Substantia nigra (tissue), 51 donors: ENCODE measurements at places on chromosomes 1 and 21.

- DNase-seq: no peak
Measured at GRCh38 chr21:40531431-40532110, 315.4 kb downstream of the DSCAM start.

DNA sequence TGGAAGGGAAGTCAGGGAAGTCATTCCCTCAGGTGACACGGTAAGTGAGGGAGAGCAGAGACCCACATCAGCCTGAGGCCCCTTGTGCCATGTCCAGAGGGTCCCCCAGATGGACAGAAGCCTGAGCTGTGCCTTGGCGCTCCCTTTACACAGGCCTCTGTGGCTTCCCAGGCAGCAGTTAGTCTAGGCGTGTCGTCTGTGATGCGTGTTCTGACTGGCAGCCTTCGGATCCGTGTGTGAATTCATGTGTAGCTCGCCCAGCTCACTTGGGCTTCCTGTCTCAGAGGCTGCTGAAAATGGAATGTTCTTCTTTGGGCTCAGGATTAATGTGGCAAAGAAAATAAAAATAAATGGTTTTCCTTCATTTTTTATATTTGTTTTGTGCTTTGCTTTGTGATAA is 28.3 kb downstream of the PRMT2 start:
- DNase-seq: no peak

DNA sequence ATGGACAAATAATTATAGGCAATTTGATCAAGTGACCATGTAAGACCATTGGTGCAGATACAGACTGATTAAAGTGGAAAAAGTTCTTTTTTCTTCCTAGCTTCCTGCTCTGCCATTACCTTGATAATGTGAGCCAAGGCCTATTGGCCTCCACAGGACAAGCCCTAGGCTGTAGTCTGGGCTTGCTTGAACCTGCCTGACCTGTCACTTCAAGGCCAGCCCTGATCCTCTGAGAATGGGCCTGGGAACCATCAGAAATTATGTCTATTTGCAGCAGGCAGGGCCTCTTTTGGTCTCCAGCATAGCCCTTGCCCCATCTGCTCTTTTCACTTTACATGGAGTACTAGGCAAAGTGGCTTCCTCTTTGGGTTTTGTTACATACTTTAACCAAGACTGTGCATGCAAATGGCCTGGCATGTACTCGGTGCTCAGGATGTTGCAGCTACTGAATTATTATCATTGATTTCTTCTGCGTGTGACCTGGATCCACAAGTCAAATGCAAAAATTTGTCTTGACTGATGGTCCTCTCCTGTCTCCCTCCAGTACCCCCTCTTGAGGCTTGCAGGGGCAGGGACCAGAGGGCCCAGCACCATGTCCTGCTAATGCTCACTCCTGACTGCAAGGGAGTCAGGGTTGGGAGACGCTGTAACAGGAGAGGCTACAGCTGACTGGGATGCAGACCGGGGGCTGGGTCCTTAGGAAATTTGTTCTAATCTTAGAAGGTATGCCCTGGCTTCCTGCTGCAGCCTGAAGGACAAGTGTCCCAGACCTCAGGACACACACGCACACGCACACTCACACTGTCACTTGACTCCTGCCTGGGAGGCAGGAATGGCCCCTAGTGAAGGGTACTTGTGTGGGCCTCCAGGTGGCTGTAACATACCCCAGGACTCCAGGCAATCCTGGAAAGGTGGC is 39.4 kb downstream of the RCSD1 start:
- DNase-seq: no peak

DNA sequence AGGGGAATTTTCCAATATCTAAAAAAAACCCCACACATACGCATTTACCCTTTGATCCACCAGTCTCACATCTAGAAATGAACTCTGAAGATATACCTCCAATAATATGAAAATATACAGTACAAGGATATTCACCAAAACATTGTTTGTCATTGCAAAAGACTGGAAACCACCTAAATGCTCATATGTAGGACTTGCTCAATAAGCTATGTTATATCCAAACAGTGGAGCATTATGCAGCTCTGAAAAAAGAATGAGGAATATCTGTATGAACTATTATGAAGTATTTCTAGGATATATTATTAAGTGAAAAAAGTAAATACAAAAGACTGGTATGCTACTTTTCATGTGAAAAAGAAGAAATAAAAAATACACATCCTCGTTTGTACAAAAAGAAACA is 43.6 kb downstream of the CD55 start:
- no peak for DNase-seq

- no peak for DNase-seq
Measured at GRCh38 chr1:229696385-229696784, 70.3 kb downstream of the URB2 start.

- DNase-seq: no peak
Measured at GRCh38 chr1:172180501-172181285, 239.8 kb upstream of the C1orf105 start.

- DNase-seq: no peak
Measured at GRCh38 chr1:197776351-197777105, 1.2 kb upstream of the DENND1B start.

GRCh38 chr1:150477733-150478132 is 9.5 kb upstream of the TARS2 start:
- DNase-seq: no peak

DNA sequence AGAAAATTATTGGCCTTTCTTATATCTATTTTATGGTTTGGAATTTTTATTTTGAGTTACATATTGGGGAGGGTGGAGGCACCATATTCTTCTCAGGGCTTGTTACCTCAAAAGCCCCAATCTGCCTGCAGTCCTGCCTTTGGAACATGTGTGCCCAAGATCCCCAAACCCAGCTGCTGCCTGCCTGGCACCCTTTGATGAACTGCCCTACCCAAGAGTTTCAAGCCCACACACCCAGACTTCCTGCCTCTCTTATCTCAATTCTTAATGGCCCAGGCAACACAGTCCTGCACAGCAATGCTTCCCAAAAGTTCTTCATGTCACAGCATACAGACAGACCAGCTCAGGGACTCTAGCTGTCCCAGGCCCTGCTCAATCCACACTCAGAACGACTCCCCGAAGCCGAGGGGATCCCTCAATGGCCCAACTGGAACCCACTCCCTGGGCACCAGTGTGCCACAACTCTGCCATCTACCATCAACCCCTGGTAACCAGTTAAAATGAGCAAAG is 19.2 kb downstream of the OLFML2B start:
- no peak for DNase-seq

- DNase-seq: no peak
Measured at GRCh38 chr1:59360729-59361128, 63.8 kb downstream of the FGGY start.

DNA sequence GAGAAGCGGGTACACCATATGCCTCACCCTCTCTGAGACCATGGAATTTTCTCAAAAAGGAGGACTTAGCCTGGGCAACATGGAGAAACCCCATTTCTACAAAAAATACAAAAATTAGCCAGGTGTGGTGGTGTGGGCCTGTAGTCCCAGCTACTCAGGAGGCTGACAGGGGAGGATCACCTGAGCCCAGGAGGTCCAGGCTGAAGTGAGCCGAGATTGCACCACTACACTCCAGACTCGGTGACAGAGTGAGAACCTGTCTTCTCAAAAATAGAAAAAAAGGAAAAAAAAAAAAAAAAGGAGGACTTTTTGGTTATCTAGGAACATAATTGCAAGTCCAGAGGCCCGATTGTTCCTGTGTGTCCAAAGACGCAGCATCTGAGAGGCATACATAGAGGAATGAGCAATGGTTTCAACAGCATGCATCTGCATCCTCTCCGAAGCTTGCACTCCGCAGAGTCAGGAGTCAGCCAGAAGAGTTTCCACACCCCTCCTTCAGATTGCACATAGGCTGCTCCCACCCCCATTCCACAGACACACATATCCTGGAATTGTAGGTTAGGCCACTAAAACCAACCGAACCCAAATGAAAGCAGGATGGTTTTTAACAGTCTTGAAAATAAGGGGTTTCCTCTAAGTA is 2.5 kb upstream of the TBX15 start:
- DNase-seq: no peak

DNA sequence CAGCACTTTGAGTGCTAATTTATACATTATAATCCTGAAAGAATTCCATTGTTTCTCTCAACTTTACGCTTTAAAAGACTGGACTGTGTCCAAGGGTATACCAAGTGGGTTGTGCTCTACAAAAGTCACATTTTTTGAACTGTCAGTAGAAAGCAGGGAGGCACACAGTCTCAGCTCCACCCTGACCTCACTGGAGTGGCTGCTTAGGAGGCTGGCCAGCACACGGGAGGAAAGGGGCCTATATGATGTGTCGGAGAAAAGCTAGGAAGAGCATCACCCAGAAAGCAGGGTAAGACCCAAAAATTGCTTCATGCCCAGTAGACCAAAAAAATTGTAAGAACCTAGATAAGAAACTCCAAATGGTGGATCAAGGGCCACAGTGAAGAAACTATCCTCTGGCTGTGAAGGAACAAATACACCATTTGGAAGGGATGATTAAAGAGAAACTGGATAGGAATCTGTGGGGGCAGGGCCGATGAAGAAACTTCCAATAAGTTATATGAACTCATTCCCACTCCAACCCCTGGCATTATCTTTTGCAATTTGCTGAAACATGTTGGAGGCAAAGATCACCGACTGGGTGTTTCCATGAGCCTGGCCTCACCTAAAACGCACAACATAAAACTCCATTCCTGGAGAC is 1.9 kb downstream of the S100A10 start:
- DNase-seq: no peak

- no peak for DNase-seq
Measured at GRCh38 chr1:111463029-111463683, 10.6 kb upstream of the C1orf162 start.

DNA sequence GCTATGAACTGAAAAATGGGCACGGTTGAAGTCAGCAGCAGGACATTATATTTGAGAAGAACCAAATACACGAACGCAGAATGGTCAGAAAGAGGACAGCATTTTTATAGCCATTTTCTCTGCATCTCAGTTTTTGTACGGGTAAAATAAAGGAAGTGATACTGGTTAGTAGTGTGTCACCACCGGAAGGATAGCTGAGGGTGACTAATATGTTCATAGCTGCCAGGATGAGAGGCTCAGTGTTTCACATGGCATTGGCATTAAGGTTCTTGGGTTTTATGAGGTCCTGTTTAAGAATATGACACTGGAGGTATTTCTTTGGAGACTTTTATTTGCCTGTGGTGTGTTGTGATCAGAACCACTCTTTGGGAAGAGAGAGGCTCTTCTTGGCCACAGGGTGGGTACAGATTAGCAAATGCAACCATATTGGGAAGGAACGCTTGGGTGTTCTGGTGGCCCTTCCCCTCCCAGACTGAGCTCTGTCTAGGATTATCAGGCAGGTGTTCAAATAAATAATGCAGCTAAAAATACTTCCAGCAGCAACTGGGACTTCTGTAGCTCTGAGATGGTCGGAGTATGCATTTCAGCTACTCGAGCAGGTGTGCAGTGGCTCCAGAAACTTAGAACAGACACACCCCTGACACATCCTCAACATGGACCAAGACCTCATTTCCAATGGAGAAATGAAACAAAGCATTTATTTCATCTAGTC is 158.2 kb downstream of the PBX1 start:
- DNase-seq: no peak

DNA sequence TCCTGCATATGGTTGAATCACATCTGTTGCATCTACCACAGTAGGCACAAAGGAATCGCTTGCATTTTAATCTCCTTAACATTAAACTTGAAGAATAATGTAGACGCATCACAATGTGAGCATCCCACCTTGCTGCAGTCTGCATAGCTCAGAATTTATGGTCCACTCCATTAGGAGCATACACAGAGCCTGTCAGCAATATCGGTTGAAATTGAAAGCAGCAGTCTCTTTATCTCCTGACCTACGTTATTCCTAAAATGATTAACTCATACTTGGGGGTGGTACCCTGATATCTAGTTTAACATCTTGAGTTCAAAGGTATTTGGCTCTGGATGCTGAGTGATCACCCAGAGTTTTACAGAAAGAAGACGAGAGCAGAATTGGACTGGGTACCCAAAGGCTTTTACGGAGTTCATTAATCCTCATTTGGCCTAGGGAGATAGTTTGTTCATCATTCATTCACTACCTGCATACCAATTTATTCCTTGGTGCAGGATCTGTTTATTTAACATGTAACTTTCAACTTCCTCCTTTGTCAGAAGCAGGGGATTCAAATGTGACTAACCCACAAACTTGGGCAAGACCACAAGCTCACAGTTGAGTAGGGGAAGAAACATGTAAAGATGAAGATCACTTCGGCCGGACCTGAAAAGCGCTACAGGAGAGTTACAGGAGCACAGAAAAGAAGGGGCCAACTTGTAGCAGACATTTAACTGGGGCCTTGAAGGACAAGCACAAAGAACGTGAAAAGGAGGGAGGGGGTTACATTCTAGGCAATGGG is 187.9 kb downstream of the DAB1 start:
- no peak for DNase-seq

- no peak for DNase-seq
Measured at GRCh38 chr1:243580072-243580471, 270.0 kb downstream of the AKT3 start.

GRCh38 chr1:24136956-24137539 is 5.9 kb downstream of the IL22RA1 start:
- no peak for DNase-seq

GRCh38 chr1:56189946-56190805 is 389.2 kb downstream of the PLPP3 start:
- DNase-seq: no peak

- no peak for DNase-seq
Measured at GRCh38 chr1:2866422-2867086, 65.1 kb upstream of the TTC34 start.

- no peak for DNase-seq
Measured at GRCh38 chr21:46399129-46399528, 59.6 kb upstream of the DIP2A start.

DNA sequence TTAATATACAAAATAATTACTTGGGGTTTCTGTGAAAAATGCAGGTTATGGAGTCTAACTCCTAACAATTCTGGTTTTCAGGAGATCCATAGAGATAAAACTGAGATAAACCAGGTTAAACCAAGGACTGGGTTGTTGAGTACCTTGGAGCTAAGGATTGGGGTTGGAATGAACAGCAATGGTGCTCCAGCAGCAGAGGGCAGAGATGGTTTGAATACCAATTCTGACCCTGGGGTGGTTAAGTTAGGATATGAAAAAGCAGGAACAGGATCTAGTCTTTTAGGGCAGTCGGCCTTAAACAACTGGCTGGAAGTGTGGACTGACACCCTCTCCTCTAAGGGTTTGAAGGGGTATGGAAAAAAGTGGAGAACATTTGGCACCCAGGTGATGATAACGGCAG is 53.0 kb downstream of the UROD start:
- DNase-seq: no peak
